ENCODE measurements at places on chromosomes 6 and 20.

- DNase-seq, result no peak
These were observed 57.3 kb upstream of the THBS2 start for GRCh38 chr6:169310983-169311382.

GRCh38 chr6:9233226-9233625, 797.9 kb upstream of the SLC35B3 start:
- no peak for DNase-seq

DNA sequence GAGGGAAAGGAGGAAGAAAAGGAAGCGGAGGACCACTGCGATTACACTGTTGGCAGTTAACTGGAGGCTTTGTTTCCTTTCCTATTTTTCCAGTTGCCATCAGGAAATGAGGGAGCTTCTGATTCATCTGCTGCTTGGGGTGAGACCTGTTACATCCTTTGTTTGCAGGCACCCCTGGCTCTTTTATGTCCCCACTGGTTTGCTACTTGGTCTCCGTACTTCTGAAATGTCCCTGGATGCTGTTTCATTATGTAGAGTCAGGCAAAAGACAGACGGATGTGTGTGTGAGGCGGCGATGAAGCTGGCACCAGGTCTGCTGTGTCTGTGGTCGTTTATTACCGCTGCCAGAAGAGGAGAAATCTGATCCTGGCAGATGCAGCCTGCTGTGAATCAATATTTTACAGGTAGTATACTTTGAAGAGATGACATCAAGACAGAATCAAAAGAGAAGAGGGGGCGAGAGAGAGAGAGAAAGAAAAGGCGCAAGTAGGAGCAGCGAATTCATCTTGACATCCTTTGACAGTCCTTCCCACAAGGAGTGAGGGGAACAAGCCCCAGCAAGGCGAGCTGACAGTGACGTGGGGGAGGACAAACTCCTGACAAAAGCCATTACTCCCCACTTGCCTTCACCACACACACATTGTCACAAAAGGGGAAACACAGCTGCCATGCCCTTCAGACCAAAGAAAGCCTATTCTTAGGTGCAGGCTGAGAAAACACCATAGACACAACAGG, 145.9 kb upstream of the FBXL4 start:
- DNase-seq, result no peak

DNA sequence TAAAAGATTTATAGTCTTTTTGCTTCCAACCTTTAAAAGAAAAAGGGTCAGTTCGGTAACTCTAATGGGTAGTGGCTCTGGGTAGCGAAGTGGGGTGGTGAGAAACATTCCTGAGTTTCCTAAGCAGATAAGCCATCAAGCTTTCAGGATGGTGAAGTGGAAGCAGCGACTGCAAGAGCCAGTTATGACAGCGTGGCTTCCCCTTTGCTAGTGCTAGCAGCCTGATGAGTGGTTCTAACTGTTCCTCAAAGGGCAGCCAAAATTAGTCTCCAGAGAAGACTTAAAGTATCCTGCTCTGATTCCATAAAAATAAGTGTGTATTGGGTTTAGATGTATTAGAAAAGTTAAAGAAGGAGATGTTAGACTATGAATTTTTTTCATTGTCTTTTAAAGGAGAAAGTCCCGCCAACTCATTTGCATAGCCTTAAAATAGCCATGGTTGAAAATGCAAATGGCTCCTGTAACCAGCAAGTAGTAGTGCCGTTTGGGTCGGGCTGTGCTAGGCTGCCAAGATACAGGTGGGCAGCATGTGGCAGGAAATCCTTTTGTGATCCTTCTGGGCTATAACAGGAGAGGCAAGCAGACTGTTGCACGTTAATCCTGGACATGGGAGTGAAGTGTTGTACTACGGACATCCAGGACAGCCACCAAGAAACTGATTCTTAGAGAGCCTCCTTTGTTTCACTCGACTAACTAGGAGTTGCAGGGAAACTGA, 18.0 kb downstream of the ELOVL2 start:
- DNase-seq, result no peak

DNA sequence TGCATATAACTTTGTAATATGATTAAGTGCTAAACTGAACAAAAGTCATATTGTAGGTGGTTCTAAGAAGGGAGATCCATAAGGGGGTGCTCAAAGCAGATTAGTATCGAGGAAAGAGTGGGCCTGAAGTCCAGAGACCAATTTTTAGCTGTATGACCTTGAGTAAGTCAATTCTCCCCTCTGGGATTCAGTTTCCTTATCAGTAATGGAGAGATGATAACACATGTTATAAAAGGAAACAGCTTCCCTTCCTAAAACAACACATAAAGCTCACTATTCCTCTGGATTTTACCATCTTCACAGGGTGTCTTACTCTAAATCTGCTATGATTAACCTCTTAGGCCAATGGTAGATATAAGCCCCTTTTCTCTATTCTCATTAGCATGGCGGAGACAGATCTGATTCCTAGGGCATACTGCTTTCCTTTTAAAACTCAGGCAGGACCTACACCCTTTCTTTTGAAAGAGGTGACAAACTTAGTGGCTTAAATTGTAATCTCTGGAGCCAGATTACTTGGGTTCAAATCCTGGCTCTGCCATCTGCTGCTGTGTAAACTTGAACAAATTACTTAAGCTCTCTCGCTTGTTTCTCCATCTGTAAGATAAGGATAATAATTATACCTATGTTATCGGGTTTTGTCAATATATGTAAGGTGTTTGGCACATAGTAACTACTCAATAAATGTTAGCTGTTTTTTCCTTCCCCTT, 39.5 kb downstream of the ACSS2 start:
- DNase-seq, result no peak

GRCh38 chr6:16639684-16640480, 121.4 kb downstream of the ATXN1 start:
- no peak for DNase-seq

DNA sequence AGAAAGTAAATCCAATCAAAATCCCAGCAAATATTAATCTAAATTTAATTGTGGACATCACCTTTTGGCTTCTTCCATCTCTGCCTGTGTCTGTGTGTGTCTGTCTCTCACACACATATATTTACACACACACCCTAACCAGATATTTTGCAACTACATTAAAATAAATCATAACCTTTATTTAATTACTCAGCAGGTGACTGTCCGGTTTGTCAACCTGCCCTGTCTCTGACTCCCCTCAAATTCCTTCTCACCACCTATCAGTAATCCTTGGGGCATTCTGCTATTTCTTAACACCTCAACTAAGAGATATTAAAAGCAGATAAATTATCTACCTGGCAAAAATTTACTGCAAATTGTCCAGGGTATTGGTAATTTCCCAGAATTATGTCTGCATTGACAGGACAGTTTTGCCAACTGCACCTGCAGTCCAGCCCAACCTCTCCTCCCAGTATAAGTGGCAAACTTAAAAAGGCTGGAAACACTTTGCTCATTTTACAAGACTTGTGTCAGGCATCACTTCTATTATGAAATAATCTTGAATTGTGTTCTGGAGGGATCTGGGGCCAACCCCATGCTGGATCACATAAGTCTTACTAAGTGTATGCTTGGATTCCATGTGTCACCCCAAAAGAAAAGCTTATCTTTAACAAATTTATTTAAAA, 216.1 kb downstream of the GMDS start:
- no peak for DNase-seq

DNA sequence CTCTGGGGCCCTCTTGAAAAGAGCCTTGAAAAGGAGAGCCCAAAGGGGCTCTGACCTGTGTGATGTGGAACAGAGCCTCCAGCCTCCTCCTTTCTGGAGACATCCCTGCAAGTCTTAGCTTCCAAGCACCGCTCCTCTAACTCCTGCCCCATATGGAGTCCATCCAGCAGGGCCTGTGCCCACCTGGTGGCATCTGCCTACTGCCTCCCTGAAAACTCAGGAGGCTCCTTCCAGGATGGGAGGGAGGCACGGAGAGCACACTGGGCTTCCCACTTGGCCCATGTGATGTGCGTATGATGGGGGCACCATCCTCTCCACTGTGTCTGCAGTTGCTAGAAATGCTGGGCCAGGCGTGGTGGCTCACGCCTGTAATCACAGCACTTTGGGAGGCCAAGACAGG, 98.1 kb downstream of the SYNDIG1 start:
- DNase-seq, result no peak

GRCh38 chr20:6121504-6121903, 1.3 kb downstream of the FERMT1 start:
- no peak for DNase-seq

DNA sequence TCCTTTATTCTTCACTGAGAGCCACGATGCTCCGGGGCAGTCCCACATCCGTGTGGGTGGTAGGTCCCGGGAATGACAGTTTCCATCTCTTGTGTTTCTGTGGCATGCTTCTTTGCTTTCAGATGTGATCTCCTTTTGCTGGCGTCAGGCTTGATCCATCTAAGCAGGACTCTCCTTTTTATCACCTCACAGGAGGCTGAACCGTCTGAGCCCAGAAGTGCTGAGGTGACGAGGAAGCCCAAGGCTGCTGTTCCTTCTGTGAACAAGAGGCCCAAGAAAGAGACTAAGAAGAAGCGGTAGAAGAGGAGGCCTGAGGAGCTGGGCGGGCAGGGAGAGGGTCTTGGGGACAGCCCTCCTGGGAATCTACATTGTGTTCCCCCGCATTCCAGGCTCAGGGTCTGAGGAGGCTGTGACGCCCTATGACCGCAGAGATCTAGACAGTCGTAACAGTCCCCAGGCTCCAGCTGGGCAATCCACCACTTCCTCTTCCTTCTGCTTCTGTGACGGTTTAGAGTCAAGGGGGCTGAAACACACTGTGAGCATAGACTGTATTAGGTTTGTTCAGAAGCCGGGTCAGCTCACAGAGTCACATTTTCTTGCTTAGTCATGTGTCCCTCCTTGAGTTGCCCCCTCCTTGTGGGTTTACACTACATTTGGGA, 26.8 kb downstream of the MANBAL start:
- no peak for DNase-seq

- no peak for DNase-seq
These were observed 150.6 kb upstream of the AFDN start for GRCh38 chr6:167676000-167676665.

GRCh38 chr6:53962646-53963045, 148.6 kb upstream of the MLIP start:
- DNase-seq, result no peak

DNA sequence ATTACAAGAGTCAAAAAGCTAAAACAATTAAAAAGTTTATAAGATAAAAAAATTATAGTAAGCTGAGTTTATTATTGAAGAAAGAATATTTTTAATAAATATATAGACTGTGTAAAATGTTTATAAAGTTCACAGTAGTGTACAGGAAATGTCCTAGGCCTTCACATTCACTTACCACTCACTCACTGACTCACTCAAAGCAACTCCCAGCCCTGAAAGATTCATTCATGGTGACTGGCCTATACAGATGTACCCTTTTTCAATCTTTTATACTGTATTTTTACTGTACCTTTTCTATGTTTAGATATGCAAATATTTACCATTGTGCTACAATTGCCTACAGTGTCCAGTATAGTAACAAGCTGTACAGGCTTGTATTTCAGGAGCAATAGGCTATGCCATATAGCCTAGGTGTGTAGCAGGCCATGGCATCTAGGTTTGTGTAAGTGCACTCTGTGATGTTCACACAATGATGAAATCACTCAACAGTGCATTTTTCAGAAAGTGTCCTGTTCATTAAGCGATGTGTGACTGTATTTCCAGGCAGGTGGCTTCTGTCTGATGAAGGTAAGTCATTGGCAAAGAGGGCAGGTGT, 130.2 kb downstream of the BTBD3 start:
- no peak for DNase-seq

- no peak for DNase-seq
These were observed 53.1 kb upstream of the VSX1 start for GRCh38 chr20:25135031-25135430.

GRCh38 chr6:20319520-20320357, 81.9 kb upstream of the E2F3 start:
- DNase-seq, result no peak

- DNase-seq, result no peak
These were observed 37.3 kb downstream of the RREB1 start for GRCh38 chr6:7144872-7145584.

DNA sequence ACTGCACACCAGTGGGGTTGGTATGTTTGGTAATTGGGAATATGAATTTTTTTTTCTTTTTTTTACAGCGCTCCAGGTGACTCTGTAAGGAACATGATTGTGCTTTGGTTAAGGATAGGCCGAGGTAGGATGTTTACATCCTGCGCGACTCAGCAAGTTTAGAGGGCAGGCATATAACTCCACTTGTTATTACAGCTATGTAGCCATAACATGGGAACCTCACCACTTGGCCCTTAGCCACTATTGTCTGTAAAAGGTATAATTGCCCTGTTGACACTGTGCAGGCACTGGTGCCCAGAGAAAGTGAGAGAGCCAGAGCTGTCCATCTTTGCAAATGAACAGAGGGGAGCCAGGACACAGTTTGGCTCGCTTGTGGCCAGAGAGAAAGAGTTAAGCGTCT, 172.9 kb downstream of the MCHR2 start:
- DNase-seq, result no peak

Measured in cortex of kidney (tissue), 1 donor.